GM23248 (cell line): ENCODE measurements at places on chromosomes 3 and 15. TPM values are rescaled to one million over a fixed set of nuclear protein-coding genes. Genes with fewer than 3 reads are reported as not detected.

DNA sequence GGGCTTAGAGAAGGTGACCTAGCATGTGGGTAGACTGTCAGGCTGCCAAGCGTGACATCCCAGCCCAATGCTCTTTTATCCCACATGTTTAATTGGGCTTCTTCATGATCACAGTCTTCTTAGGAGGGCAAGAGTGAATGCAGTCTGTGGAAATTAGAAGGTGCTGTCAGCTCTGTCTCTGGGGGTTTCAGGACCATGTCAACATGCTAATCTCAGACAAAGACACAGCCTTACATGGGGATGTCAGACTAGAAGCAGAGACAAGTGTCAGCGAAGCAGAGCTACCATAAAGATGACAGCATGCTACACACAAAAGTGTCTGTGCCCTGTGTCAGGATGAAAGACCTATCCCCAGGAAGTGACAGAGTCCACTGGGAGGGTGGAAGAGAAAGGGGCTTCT lies 120.1 kb upstream of the SLC25A36 start:
- H3K27me3 ChIP-seq: no peaks in the 10 kb centered on the region
- no peak overlapping the region for H3K4me3 ChIP-seq
- no peaks in the 10 kb centered on the region for H3K36me3 ChIP-seq
- H3K27ac ChIP-seq: no peak overlapping the region
- no peak for DNase-seq

- H3K27me3 ChIP-seq: no peaks in the 10 kb centered on the region
- peaks cover 32% of the 10 kb centered on the region for H3K4me1 ChIP-seq
- peak overlapping the region; percentile 39; the same call in 1 of the 2 replicates for H3K4me3 ChIP-seq
- no peaks in the 10 kb centered on the region for H3K36me3 ChIP-seq
- peak; percentile 60 for DNase-seq
Measured at GRCh38 chr3:170470063-170471016, 51.7 kb downstream of the CLDN11 start.

GRCh38 chr3:112289011-112289410 lies 5.0 kb downstream of the SLC9C1 start:
- no peak overlapping the region for H3K4me3 ChIP-seq
- H3K27me3 ChIP-seq: 0 out of 2 replicates have a peak, but pooled peaks cover 8% of the 10 kb centered on the region
- DNase-seq: no peak
- H3K36me3 ChIP-seq: no peaks in the 10 kb centered on the region

DNA sequence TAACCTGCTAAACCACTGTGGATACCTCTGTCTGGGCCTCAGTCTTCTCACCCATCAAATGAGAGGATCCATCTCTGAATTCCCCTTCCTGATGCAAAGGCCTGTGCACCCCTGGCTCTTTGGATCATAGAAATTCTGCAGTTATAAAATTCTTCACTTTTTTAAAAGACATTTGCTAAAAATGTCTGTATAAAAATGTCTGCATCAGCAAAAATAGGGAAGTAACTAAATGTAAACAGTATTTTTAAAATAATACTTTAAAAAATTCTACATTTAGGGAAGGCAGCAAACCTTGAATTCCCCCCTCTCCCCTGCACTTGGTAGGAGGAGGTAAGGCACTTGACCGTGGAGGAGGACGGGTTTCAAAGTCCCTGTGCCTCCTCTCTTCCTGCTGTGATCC lies 25.6 kb upstream of the TRIM59 start:
- DNase-seq: no peak
- H3K4me1 ChIP-seq: peaks cover 55% of the 10 kb centered on the region
- H3K27ac ChIP-seq: peak overlapping the region; percentile 57; the same call in 1 of the 2 replicates
- H3K4me3 ChIP-seq: no peak overlapping the region

- DNase-seq: peak; percentile 62
- no peak overlapping the region for H3K4me3 ChIP-seq
- H3K4me1 ChIP-seq: 0 out of 2 replicates have a peak, but pooled peaks cover 3% of the 10 kb centered on the region
- H3K27me3 ChIP-seq: no peaks in the 10 kb centered on the region
- no peaks in the 10 kb centered on the region for H3K36me3 ChIP-seq
- H3K27ac ChIP-seq: peak overlapping the region; percentile 33; the same call in 1 of the 2 replicates
Measured at GRCh38 chr3:10242182-10243065, 5.8 kb upstream of the TATDN2 start.

GRCh38 chr15:77013776-77014131 lies 18.8 kb downstream of the PSTPIP1 start:
- no peak overlapping the region for H3K27ac ChIP-seq
- H3K4me1 ChIP-seq: no peaks in the 10 kb centered on the region
- H3K36me3 ChIP-seq: no peaks in the 10 kb centered on the region
- no peaks in the 10 kb centered on the region for H3K27me3 ChIP-seq
- DNase-seq: no peak
- H3K4me3 ChIP-seq: no peak overlapping the region

- no peak overlapping the region for H3K4me3 ChIP-seq
- H3K4me1 ChIP-seq: no peaks in the 10 kb centered on the region
- no peak overlapping the region for H3K27ac ChIP-seq
- DNase-seq: no peak
- no peaks in the 10 kb centered on the region for H3K27me3 ChIP-seq
- peaks cover 28% of the 10 kb centered on the region for H3K36me3 ChIP-seq
Measured at GRCh38 chr15:61892140-61892539, 168.1 kb downstream of the VPS13C start.

- H3K4me1 ChIP-seq: peaks cover 37% of the 10 kb centered on the region
- peak overlapping the region; percentile 25 for H3K4me3 ChIP-seq
- no peaks in the 10 kb centered on the region for H3K27me3 ChIP-seq
- DNase-seq: no peak
Measured at GRCh38 chr15:64850778-64851502, 9.2 kb downstream of the PLEKHO2 start.

DNA sequence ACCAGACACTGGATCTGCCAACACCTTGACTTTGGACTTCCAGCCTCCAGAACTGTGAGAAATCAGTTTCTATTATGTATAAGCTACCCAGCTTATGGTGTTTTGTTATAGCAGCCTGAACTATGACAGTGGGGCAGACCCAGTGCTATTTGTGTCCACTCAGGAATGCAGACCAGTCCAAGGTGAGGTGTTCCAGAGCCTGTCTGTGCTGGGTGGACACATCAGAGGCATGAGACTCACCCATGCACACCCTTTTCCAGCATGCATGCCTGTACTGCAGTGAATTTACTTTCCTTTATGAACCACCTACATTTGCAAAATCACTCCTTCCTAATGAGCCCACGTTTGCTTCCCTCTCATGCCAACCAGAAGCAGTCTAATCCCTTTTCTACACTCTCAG lies 27.6 kb upstream of the DET1 start:
- no peaks in the 10 kb centered on the region for H3K36me3 ChIP-seq
- no peaks in the 10 kb centered on the region for H3K27me3 ChIP-seq
- DNase-seq: no peak
- H3K4me1 ChIP-seq: no peaks in the 10 kb centered on the region
- no peak overlapping the region for H3K27ac ChIP-seq

- no peak overlapping the region for H3K4me3 ChIP-seq
- H3K27ac ChIP-seq: no peak overlapping the region
- H3K4me1 ChIP-seq: no peaks in the 10 kb centered on the region
Measured at GRCh38 chr3:70882104-70882503, 569.7 kb upstream of the MDFIC2 start.

- no peaks in the 10 kb centered on the region for H3K36me3 ChIP-seq
- H3K27ac ChIP-seq: no peak overlapping the region
- no peaks in the 10 kb centered on the region for H3K27me3 ChIP-seq
- peak; percentile 48 for DNase-seq
Measured at GRCh38 chr15:31344823-31345605, 18.4 kb downstream of the KLF13 start.

GRCh38 chr3:137217733-137218132 lies 259.9 kb downstream of the IL20RB start:
- no peak overlapping the region for H3K4me3 ChIP-seq
- no peak overlapping the region for H3K27ac ChIP-seq
- DNase-seq: no peak
- no peaks in the 10 kb centered on the region for H3K27me3 ChIP-seq

DNA sequence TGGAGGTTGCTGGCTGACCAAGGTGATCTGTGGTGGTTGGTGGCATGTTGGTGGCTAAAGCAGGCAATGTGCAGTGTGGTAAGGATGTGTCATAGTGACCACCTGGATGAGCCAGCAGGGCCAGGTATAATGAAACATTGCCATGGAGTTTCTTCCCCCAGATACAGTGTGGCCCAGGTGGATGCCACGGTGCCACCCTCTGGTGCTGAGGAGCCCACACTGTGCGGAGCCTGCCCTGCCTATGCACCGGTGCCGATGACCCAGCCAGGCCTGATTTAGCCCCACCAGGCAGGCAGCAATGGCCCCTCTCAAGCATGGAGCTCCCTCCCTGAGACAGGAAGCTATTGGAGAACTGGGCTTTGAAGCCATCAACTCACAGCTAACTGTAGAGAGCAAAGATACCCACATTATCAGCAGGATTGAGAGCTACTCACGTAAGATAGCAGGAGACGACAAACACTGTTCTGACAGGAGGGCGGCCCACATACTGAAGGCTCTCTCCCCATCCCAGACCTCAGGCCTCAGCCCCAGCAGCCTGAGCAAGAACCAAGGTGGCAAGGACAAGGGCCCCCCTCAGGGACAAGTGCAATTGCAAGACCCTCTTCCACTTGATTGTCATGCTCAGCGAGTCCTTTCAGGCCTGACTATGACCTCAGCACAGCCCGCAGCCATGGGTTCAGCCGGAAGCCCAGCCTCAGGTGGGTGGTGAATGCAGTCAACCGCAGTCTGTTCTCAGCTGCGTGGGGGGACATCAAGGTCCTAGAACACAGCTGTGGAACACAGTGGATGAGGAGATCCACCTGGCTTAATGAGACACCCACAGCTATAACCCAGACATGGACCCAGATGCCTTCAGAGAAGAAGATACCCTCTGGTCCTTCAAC lies 82.8 kb upstream of the CDV3 start:
- H3K4me1 ChIP-seq: peaks cover 15% of the 10 kb centered on the region
- H3K4me3 ChIP-seq: no peak overlapping the region
- H3K27ac ChIP-seq: no peak overlapping the region
- H3K36me3 ChIP-seq: no peaks in the 10 kb centered on the region
- DNase-seq: no peak

- H3K36me3 ChIP-seq: no peaks in the 10 kb centered on the region
- no peak overlapping the region for H3K4me3 ChIP-seq
- no peaks in the 10 kb centered on the region for H3K27me3 ChIP-seq
- H3K4me1 ChIP-seq: no peaks in the 10 kb centered on the region
- DNase-seq: no peak
Measured at GRCh38 chr3:180294282-180295027, 257.7 kb upstream of the PEX5L start.

- no peak overlapping the region for H3K27ac ChIP-seq
- no peaks in the 10 kb centered on the region for H3K27me3 ChIP-seq
- no peaks in the 10 kb centered on the region for H3K36me3 ChIP-seq
- DNase-seq: no peak
- no peak overlapping the region for H3K4me3 ChIP-seq
Measured at GRCh38 chr15:100461049-100461448, 67.7 kb downstream of the CERS3 start.

GRCh38 chr3:110849064-110849463 lies 222.6 kb upstream of the NECTIN3 start:
- no peak overlapping the region for H3K4me3 ChIP-seq
- no peaks in the 10 kb centered on the region for H3K27me3 ChIP-seq
- H3K4me1 ChIP-seq: no peaks in the 10 kb centered on the region
- H3K36me3 ChIP-seq: no peaks in the 10 kb centered on the region

DNA sequence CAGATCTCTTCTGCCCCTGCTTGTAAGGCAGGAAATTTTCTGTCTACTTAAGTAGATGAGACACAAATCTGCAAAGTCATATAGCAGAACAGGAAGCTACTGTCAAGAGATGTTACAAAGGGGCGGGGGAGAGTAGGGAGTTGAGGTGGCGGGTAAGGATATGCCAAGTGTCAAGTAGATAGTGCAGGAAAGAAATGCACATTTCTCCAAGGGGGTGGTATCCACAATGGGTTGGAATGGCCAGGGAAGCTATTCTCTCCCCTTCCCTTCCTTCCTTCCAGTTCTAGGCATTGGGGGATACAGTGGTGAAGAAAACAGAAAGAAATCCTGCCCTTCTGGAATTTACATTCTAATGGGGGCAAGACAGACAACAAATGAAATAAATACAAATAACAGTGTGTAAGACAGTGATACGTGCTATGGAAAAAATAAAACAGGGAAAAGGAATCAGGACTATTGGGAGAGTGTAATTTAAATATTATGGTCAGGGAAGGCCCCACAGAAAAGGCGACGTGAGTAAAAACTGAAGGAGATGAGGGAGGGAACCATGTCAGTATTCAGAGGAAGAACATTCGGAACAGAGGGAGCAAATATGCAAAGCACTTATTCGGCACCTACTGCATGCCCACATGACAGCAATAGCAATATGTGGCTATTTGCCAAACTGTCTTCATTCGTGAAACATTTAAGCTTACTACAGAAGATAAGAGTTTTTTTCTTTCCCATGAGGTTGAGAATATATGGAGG lies 42.8 kb upstream of the RNU6-1 start:
- H3K27me3 ChIP-seq: no peaks in the 10 kb centered on the region
- no peak for DNase-seq
- H3K4me1 ChIP-seq: no peaks in the 10 kb centered on the region
- H3K27ac ChIP-seq: no peak overlapping the region
- H3K36me3 ChIP-seq: no peaks in the 10 kb centered on the region

DNA sequence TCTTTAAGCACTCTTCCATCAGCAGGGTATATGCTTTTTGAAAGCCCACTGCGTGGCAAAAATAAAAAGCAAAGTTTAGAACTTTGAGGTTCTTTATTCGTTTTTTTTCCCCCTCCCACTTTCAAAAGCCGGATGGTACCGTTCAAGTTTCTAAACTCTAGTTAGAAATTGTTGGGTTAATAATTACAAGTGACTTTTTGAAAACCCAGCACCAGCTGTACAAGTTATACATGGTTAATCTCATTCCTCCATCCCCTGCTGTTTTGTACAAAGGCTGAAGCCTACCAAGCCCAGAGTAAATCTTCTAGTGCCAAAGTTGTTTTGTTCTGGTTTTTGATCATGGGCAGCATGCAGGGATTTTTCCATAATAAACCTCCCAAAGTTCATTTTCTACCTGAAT lies 48.6 kb downstream of the WDR72 start:
- no peak overlapping the region for H3K4me3 ChIP-seq
- DNase-seq: no peak
- no peaks in the 10 kb centered on the region for H3K4me1 ChIP-seq

GRCh38 chr3:55180936-55181535 lies 253.2 kb upstream of the LRTM1 start:
- no peak overlapping the region for H3K4me3 ChIP-seq
- DNase-seq: peak; percentile 79
- H3K27ac ChIP-seq: peak overlapping the region; percentile 59
- H3K36me3 ChIP-seq: no peaks in the 10 kb centered on the region

DNA sequence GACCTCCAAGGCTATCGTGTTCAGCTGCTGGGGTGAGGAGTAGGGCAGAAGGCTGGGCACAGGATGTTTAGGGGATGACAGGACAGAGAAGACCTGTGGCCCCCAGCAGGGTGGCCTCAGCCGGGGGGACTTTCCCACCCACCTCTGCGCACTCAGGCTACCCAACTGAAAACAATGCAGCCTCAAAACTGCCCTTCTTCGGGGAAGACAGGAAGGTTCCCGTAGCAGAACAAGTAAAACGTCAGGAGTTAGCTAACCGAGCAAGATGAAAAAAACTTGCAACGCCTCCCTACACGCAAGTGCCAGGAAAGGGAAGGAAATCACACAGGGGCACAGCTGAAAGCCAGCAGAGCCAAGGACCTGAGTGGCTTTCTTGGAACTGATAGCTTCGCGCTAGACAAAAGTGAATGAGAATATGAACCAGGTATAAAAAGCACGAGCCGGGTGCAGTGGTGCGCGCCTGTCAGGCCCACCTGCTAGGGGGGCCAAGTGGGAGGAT lies 38.4 kb upstream of the FURIN start:
- no peaks in the 10 kb centered on the region for H3K27me3 ChIP-seq
- DNase-seq: no peak
- H3K36me3 ChIP-seq: no peaks in the 10 kb centered on the region
- H3K27ac ChIP-seq: no peak overlapping the region

Gene CGNL1
- total RNA-seq: 0.11 and 0.13 TPM in 2 replicates

Gene RPS27L
- total RNA-seq: 110 and 151 TPM in 2 replicates

Gene SLCO3A1
- total RNA-seq: 0.38 and 1.9 TPM in 2 replicates

Gene ACP3
- 0.51 and 1.6 TPM in 2 replicates for total RNA-seq

Gene CASR
- total RNA-seq: not detected in 2 replicates

Gene SLC2A2
- total RNA-seq: not detected in 2 replicates

Gene DNAH12
- total RNA-seq: 0.54 TPM in 1 of 2 replicates, not detected in the other

Gene SPTSSB
- total RNA-seq: not detected in 2 replicates

Gene GPR149
- total RNA-seq: not detected in 2 replicates
